Urinary bladder (tissue), 4 donors: ENCODE measurements at places on chromosomes 2 and 18.

DNA sequence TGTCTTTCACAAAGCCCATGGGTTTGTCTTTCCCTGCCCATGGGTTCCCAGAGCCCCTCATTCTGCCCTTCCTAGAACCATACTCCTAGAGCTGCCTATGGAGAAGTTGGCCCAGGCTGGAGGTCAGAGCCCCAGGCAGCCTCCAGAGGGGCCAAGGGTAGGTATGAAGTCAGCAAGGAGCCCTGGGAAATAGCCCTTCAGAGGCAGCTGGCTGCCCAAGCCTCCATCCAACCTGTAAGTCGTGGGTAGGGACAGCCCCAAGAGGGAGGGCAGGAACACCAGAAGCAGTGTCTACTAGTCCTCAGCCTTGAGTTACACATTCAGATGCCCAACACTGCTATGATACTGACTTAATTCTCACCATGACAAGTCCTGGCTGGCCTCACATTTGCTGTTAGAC lies 49.5 kb downstream of the TMEM247 start:
- DNase-seq: no peak

- no peak for DNase-seq
Measured at GRCh38 chr18:42187611-42188380, 232.8 kb downstream of the PIK3C3 start.

DNA sequence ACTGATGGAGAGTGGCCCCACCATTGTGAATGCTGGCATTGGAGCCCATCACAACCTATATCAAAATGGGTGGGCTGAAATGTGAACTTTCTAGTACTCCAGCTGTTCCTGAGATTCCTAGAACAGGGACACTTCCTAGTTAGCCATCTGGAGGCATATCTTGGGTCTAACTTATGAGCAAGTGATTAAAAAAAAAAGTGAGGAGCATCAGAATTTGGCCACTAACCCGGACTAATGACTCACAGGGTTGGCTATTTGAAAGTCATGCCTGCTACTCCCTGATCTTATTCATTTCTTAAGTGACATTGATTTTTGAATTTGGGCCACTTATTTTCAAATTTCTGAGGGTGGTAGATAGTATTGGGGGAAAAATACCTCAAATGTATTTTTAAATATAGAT lies 216.6 kb downstream of the HRH4 start:
- no peak for DNase-seq

GRCh38 chr2:228917220-228917619 lies 353.9 kb downstream of the PID1 start:
- no peak for DNase-seq

DNA sequence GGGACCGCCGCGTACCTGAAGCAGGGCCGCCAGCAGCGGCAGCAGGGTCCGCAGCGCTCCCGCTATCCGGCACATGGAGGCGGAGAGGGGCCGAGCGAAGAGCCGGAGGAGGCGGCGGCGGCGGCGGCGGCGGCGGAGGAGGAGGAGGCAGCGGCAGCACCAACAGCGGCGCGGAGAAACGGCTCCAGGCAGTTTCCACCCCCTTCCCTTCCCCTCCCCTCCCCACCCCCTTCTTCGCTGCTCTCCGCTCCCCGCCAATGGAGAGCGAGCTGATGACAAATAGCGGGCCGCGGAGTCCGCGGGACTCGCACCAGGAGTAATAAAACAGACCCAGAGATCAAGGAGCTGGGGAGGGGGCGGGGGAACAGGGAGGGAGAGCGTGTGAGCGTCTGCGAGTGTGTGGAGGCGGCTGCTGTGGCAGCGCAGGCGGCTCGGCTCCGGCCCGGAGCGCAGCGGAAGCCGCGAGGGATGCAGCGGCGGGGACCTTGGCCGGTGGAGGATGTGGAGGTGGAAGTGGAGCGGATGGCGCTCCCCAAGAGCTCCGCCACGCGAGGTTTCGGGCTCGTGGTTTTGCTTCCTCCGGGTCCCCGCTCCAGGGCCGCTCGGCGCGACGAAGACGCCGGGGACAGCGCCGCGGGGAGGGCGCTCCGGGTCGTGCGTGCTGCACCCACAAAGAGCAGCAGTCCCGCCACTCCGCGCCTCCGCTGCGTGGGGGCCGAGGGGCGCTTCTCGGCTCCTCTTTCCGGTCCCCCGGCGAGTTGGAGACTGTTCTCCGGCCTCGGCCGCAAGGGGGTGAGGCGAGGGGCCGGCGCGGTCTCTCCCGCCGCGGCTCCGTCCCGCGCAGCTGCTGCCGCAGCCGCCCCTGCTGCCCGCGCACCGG lies at the start of gene CDH2:
TSS of gene CDH2 (minus strand) at position 183 of the 880 bp plus-strand sequence. CDS start at position 75, 108 bp downstream.
- DNase-seq: peak; percentile 50

DNA sequence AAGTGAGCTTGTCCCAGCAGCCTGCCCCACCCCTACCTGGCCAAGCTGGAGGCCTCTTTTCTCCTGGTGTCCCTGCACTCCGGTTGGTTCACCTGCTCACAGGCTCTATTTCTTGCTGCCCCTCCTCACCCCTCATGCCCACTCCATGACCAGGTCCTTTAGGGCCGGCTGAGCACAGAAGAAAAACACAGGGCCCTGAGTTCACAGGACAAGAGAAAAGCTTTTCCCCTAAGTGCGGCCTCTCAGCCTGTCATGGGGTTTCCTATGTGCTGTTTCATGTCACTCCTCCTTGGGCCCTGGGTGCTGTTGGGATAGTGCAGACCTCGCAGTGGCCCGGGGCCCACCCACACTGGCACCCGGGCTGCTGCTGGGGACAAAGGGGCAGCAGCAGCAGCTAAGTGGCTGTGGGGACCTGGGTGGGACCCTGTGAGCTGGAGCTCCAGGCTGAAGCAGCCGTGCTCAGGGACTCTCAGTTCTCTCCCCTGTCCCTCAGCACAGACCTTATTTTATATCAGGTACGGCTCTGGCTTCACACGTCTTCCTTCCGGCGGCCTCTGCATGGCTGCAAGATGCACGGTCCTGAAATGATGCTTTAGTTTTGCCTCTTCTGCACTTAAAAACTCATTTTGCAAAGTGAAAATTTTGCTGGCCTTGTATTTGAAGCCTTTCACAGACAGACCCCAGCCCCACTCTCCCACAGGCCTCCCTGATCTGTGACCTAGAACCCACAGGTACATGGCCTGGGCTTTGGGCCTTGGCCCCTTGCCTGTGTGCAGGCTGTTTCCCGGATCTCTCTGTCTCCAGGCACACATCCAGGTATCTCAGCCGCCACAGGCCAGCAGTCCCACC lies 71.8 kb downstream of the SH3RF3 start:
- no peak for DNase-seq

GRCh38 chr2:239264838-239265651 lies 135.8 kb downstream of the HDAC4 start:
- no peak for DNase-seq

GRCh38 chr18:55319459-55320193 lies 268.4 kb downstream of the TCF4 start:
- no peak for DNase-seq

DNA sequence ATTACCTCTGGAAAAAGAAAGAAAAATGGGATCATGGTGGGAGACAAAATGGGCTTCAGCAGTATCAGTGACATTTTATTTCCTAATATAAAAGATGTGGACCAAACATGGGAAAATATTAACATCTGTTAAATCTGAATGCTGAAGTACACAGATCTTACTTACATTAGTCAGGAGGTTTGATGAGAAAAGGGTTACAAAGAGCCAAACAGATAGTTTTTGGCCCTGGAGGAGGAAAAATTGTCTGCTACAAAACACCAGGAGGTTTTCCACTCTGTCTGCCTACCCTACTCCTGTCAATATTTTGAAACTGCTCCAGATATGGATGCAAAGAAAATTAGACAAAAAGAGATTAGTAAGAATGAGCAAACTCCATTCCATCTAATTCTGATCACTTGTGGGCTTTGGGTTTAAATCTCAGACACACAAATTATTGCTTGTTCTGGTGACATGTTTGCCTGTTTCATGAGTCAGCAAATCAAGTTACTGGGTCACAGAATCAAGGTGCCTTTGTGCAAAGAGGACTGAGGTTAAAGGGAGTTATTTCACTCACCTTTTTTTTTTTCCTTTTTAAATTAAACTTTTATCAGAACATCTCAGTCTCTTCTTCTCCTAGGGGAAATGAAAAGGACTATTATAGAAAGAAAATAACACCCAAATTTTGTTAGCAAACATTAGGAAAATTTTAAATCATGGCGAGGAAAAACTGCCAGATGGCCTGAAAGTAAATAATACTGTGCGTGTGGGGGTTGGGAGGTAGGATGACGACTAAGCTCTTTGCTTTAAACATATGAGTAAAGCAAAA lies 87.0 kb upstream of the SPATS2L start:
- no peak for DNase-seq
